ENCODE measurements at places on chromosomes 13 and 19.

- DNase-seq, result no peak
Observed at GRCh38 chr19:5091018-5091683, 122.2 kb downstream of the KDM4B start.

DNA sequence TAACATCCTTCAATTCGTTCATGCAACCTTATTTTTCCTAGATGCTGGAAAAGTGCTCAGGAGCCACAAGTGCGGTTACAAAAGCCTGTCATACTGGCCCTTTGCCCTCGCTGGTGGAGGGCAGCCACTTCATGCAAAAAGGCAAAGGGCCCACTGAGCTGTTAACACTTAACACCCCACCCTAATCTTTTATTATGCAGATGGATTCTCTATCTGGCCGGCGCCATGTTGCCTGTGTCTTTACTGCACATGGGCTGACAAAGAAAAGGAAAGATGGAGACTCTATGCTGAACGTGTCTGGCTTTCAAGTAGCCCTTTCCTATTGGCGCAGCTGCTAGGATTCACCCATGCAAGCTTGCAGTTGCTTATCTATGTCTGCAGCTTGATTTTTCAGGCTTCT is 10.8 kb downstream of the OR7D2 start:
- no peak for DNase-seq

- no peak for DNase-seq
Observed at GRCh38 chr13:30240608-30241007, 66.7 kb downstream of the KATNAL1 start.

GRCh38 chr19:17931532-17932191 is 1.2 kb upstream of the CCDC124 start:
- DNase-seq, result no peak

- DNase-seq, result no peak
Observed at GRCh38 chr19:22806418-22806817, 22.5 kb upstream of the ZNF99 start.

- no peak for DNase-seq
Observed at GRCh38 chr13:46145135-46145534, 36.8 kb downstream of the LCP1 start.

DNA sequence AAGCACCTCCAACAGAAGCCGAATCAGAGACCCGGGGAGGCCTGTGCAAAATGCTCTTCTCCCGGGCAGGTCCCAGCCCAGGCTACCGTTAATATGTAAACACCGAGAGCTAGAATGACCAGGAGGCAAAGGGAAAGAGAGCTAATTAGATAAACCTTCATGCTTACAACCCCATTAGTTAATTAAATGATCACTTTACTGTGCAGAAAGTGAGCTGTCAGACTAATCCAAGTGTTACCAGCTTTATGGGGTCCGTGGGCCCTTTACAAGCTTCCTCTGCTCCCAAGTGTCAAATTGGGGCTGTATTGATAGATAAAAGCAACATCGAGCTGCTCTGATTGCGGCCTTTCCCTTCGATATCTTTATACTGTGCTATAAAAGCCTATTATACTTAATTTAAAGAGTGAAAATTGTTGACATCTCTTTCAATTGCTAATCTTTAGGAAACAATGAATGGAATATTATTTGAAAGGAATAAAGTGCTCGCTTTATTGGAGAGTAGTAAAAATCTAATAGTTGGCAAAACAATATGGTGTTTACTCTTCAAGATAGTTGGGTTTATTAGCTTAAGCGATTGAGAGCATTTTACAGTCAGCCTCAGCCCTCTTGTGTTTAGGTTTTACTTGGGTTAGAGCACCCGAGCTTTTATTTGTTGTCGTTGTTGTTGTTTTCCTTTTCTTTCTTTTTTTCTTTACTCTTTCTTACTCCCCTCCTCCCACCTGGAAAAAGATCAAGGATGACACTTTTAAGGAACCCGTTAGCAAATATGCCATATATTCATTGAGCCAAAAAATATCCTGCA is 189.3 kb upstream of the GPR12 start:
- no peak for DNase-seq

GRCh38 chr13:30832845-30833332 is 73.2 kb upstream of the MEDAG start:
- no peak for DNase-seq
